Stimulated activated CD4-positive, alpha-beta T cell treated with anti-CD3 and anti-CD28 coated beads, Interleukin-15, amount 100 ng/mL, for 48 hours (primary cell): ENCODE measurements at places on chromosomes 16 and 17.

- no peak for DNase-seq
These were observed 6.3 kb upstream of the AHSP start for GRCh38 chr16:31521368-31521767.

DNA sequence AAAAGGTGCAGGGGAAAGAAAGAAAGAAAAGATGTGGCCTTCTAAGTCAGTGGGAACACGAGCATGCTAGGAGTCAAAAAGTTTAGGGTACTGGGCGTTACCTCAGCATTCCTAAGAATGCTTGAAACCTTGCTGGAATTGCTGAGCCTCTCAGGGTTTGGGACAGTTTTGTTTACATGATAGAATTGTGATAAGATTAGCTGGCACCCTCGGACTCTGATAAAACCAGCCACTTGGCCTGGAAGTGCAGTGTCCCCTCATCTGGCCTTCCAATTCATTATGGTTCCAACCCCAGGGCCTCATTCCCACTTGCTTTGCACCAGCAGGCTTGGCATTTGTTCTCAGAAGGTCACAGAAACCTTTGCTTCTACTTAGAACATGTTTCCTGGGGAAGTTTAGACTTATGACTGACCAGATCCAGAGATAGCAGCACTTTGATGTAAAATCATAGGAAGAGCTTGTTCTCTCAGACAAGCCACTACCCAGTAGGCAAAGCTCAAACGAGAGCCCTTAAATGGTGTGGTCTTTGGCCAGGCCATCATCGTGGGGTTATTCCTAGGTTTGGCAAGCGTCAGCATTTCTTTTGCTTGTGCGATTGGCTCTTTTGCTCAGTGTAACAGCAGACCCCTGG lies 8.0 kb downstream of the SGF29 start:
- no peak for DNase-seq

DNA sequence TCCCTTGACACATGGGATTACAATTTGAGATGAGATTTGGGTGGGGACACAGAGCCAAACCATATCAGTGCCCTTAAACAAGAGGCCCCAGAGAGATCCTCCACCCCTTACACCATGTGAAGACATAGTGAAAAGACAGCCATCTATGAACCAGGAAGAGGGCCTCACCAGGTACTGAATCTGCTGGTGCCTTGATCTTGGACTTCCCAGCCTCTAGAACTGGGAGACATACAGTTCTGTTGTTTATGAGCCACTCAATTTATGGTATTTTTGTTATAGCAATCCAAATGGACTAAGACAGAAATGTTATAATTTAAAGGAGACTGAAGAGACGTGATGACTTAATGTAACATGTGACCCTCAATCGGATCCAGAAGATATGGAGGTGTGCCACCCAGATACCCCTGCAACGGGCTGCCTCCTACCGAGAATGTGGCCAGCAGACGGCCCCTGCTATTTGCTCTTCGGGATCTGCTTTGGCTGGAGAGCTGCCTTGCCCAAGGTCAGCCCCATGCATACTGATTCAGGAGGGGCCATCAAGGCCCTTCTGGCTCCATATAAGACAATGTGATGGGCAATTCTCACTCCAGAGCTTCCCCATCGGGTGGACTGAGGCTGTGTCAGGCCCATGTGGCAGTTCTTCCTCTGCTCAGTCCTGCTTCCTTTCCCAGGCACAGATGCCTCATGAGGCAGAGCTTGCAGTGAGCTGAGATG lies 80.6 kb downstream of the NETO2 start:
- DNase-seq: no peak

- DNase-seq: no peak
These were observed 115.1 kb downstream of the HIC1 start for GRCh38 chr17:2170023-2170422.
